ENCODE measurements at places on chromosomes 4 and X.

DNA sequence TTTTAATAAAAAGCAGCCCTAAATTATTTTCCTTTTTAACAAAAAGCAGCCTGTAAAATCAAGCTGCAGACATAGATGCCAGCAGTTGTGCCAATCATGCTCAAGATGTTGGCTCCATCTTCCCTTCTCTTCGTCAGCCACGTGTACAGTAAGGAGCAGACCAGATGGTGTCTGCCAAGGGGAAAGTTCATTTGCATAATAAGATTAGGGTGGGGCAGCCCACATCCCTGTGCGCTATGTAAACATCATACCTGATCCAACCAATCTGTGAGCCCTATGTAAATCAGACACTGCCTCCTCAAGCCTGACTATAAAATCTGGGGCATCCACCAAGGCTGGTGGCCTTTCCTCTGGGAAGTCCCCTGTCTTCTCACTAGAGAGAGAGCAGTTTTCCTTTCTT is 23.1 kb upstream of the C1GALT1C1 start:
- H3K36me3 ChIP-seq: no peaks in the 10 kb centered on the region
- no peak for DNase-seq
- H3K4me3 ChIP-seq: no peak overlapping the region
- no peaks in the 10 kb centered on the region for H3K27me3 ChIP-seq
- no peaks in the 10 kb centered on the region for H3K4me1 ChIP-seq

DNA sequence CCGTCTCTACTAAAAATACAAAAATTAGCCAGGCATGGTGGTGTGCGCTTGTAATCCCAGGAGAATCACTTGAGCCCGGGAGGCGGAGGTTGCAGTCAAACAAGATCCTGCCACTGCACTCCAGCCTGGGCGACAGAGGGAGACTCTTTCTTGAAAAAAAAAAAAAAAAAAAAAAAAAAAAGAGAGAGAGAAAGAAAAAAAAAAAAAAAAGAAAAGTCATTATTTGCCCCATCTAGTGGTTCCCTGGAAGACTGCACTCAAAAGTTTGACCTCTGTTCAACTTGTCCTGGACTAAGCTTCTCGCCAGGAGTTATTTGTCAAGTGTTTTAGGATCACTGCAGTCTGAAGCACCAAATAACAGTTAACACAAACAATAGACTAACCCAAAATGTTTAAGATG is 45.3 kb upstream of the KCTD8 start:
- H3K27me3 ChIP-seq: no peaks in the 10 kb centered on the region
- H3K4me1 ChIP-seq: no peaks in the 10 kb centered on the region
- no peaks in the 10 kb centered on the region for H3K36me3 ChIP-seq

- no peaks in the 10 kb centered on the region for H3K27me3 ChIP-seq
- no peak overlapping the region for H3K4me3 ChIP-seq
- no peaks in the 10 kb centered on the region for H3K36me3 ChIP-seq
- no peaks in the 10 kb centered on the region for H3K4me1 ChIP-seq
Observed at GRCh38 chr4:77395481-77395880, 210.1 kb upstream of the CXCL13 start.

GRCh38 chr4:1249731-1250526 is 999 bp upstream of the CTBP1 start:
- no peaks in the 10 kb centered on the region for H3K36me3 ChIP-seq
- H3K27ac ChIP-seq: peak overlapping the region; percentile 95
- peaks cover 8% of the 10 kb centered on the region for H3K4me1 ChIP-seq
- peak; percentile 68 for DNase-seq

GRCh38 chrX:153400146-153401132 is 711 bp downstream of the PNMA6E start:
- H3K27me3 ChIP-seq: no peaks in the 10 kb centered on the region
- H3K4me3 ChIP-seq: no peak overlapping the region
- no peaks in the 10 kb centered on the region for H3K36me3 ChIP-seq
- DNase-seq: no peak
- no peaks in the 10 kb centered on the region for H3K4me1 ChIP-seq

Measured in uterus (tissue), 4 donors.